T-helper 17 cell (primary cell): ENCODE measurements at places on chromosomes 4 and X. TPM values are rescaled to one million over a fixed set of nuclear protein-coding genes. Genes with fewer than 3 reads are reported as not detected.

Gene TMEM255A
- total RNA-seq = not detected

Gene CXCL3
- total RNA-seq = 1.3 TPM

Gene TEX13C
- total RNA-seq = not detected

Gene VCX3B
- total RNA-seq = not detected

Gene SYTL4
- 0.20 TPM for total RNA-seq

DNA sequence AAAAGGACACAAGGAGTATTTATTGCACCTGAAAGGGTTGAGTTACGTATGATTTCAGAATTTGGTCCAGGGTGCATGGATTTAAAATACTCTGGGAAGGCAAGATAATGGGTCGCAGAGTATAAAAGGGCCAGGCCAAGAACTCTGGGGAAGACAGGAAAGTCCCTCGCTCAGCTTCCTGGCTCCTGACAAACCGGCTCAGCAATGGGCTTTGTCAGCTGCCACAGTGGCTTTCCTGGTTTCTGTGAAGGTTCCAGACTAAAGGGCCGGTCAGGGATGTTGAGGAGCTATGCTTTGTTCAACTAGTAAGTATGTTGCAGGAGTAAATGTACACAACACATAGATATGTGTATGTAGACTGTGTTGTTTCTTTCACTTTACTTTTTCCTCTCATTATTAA is 154.4 kb upstream of the ETNPPL start:
- no peak for DNase-seq
- H3K4me1 ChIP-seq = no peaks in the 10 kb centered on the region
- H3K36me3 ChIP-seq = no peaks in the 10 kb centered on the region
- H3K4me3 ChIP-seq = no peak overlapping the region
- no peak overlapping the region for H3K27ac ChIP-seq
- H3K27me3 ChIP-seq = peaks cover 7% of the 10 kb centered on the region

DNA sequence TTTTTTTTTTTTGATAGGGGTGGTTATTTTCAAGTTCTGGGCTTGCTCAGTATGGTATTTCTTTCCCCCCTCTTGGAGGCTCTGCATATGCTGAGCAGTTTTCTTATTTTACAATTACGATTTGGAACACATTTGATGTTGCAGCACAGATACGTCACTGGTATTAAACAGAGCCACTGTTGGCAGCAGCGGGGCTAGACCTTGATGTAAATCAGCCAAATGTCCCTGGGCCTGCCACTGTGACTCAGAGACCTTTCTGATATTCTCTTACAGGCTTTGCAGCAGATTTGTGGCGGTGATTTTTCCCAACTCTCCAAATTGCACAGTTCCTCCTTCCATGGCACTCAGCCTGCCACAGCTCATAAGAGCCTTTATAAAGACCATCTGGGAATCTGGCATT is 81.1 kb downstream of the VMA21 start:
- H3K27ac ChIP-seq = no peak overlapping the region
- no peaks in the 10 kb centered on the region for H3K4me1 ChIP-seq
- no peak overlapping the region for H3K4me3 ChIP-seq
- DNase-seq = no peak
- H3K27me3 ChIP-seq = peaks cover 8% of the 10 kb centered on the region

GRCh38 chr4:10722957-10723356 is 38.4 kb upstream of the CLNK start:
- no peaks in the 10 kb centered on the region for H3K4me1 ChIP-seq
- DNase-seq = no peak
- no peaks in the 10 kb centered on the region for H3K36me3 ChIP-seq
- H3K27ac ChIP-seq = no peak overlapping the region
- H3K27me3 ChIP-seq = peaks cover 4% of the 10 kb centered on the region

- H3K27me3 ChIP-seq = no peaks in the 10 kb centered on the region
- DNase-seq = no peak
- H3K4me1 ChIP-seq = no peaks in the 10 kb centered on the region
- H3K4me3 ChIP-seq = no peak overlapping the region
These were observed 199.3 kb upstream of the GRID2 start for GRCh38 chr4:92104506-92104905.

DNA sequence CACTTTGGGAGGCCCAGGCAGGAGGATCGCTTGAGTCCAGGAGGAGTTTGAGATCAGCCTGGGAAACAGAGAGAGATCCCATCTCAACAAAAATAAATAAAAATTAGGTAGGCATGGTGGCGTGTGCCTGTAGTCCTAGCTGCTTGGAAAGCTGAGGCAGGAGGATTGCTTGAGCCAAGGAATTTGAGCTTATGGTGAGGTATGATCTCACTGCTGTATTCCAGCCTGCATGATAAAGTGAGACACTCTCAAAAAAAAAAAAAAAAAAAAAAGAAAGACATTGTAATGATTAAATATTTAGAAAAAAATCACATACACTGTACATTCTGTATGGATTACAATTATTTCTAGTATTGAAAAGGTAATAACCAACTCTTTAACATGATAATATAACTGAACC is 87.1 kb downstream of the SLIT2 start:
- H3K27ac ChIP-seq = no peak overlapping the region
- no peaks in the 10 kb centered on the region for H3K36me3 ChIP-seq
- no peak overlapping the region for H3K4me3 ChIP-seq
- no peak for DNase-seq
- H3K27me3 ChIP-seq = no peaks in the 10 kb centered on the region

- H3K4me3 ChIP-seq = no peak overlapping the region
- DNase-seq = no peak
- peaks cover 2% of the 10 kb centered on the region for H3K36me3 ChIP-seq
These were observed 43.2 kb downstream of the PGRMC2 start for GRCh38 chr4:128244379-128244778.

GRCh38 chrX:109281483-109282275 is 200.2 kb downstream of the GUCY2F start:
- no peaks in the 10 kb centered on the region for H3K36me3 ChIP-seq
- no peak overlapping the region for H3K4me3 ChIP-seq
- H3K4me1 ChIP-seq = no peaks in the 10 kb centered on the region
- no peak for DNase-seq
- H3K27me3 ChIP-seq = no peaks in the 10 kb centered on the region
- no peak overlapping the region for H3K27ac ChIP-seq

GRCh38 chr4:173930329-173930967 is 353.0 kb downstream of the FBXO8 start:
- no peaks in the 10 kb centered on the region for H3K36me3 ChIP-seq
- no peak overlapping the region for H3K4me3 ChIP-seq
- no peaks in the 10 kb centered on the region for H3K4me1 ChIP-seq
- H3K27ac ChIP-seq = no peak overlapping the region
- DNase-seq = no peak
- no peaks in the 10 kb centered on the region for H3K27me3 ChIP-seq

- H3K4me3 ChIP-seq = no peak overlapping the region
- peaks cover 9% of the 10 kb centered on the region for H3K27me3 ChIP-seq
- H3K27ac ChIP-seq = no peak overlapping the region
- no peak for DNase-seq
These were observed 147.8 kb upstream of the CXXC4 start for GRCh38 chr4:104642521-104642920.

DNA sequence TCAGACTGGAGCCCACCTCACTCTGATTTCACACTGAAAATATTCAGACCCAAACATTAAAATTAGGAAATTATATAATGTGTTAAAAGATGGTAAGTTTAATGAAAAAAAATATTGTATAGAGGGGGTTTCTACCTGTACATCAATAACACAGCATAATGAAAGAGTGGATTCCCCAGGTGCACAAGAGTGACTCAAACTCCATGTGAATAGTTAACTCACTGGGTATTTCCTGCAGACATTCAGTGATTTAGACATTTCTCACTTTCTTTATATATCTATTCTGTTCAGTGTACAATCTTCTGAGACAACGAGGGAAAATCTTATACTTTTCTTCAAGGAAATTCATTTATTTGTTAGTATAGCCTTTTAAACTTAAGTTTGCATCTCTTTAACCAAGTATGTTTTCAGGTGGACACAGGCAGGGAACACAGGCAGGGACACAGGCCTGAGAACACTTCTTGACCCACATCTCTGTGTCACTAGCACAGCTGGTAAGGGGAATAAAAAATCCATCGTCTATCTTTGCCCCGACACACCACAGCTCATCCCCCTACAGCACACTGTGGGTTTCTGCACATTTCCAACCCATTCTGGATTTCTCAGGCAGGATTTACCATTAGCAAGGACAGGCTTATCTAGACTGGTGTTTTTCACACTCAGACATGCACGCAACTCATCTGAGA is 525.5 kb upstream of the BOD1L1 start:
- H3K4me3 ChIP-seq = no peak overlapping the region
- no peak for DNase-seq
- H3K4me1 ChIP-seq = no peaks in the 10 kb centered on the region
- H3K27ac ChIP-seq = no peak overlapping the region
- H3K36me3 ChIP-seq = peaks cover 3% of the 10 kb centered on the region
- peaks cover 11% of the 10 kb centered on the region for H3K27me3 ChIP-seq
